Stimulated activated CD4-positive, alpha-beta T cell treated with anti-CD3 and anti-CD28 coated beads, Interleukin-1b, Interleukin-23, amount 100 ng/mL, for 24 hours (primary cell): ENCODE measurements at places on chromosomes 7 and 10.
A peak's percentile ranks its signal among the peaks of the same experiment; 100 is the strongest.

GRCh38 chr10:113681533-113682470, 2.1 kb downstream of the CASP7 start:
- no peak for DNase-seq

DNA sequence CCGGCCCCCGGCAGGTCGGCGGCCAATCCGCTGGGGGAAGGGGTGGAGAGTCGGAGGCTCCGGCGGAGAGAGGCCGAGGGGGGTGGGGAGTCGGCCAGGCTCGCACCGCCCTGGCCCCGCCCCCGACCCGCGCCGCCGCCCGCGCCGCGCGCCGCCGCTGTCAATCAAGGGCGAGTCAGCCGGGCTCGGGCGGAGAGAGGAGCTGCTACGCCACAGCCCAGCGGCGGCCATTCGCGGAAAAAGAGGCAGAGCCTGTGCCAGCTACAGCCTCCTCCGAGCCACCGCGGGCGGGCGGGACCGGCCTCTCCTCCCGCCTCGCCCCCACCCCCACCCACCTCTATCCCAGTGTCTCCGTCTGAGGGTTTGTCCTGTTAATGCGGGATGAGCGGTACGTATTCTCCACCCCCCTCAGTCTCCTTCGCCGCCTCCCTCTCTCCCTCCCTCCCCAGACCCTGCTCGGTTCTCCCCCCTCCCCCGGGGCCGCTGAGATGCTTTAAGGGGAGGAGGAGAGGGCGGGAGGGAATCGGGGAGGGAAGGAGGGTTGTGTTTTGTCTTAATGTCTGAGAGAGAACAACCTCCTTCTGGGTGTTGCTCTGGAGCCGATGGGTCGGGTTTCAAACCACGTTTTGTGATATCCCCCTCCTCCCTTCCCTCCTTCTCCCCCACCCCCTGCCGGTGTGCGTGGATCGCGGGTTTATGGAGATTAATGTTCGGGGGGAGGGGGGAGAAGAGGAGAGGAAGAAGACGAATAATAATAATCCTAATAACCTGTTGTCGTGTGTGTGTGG, at the start of gene SP4:
Gene SP4, plus strand, starts transcription at position 213 of the 788 bp plus-strand sequence. Its CDS starts 169 bp downstream, at position 382.
- DNase-seq: peak; percentile 91

DNA sequence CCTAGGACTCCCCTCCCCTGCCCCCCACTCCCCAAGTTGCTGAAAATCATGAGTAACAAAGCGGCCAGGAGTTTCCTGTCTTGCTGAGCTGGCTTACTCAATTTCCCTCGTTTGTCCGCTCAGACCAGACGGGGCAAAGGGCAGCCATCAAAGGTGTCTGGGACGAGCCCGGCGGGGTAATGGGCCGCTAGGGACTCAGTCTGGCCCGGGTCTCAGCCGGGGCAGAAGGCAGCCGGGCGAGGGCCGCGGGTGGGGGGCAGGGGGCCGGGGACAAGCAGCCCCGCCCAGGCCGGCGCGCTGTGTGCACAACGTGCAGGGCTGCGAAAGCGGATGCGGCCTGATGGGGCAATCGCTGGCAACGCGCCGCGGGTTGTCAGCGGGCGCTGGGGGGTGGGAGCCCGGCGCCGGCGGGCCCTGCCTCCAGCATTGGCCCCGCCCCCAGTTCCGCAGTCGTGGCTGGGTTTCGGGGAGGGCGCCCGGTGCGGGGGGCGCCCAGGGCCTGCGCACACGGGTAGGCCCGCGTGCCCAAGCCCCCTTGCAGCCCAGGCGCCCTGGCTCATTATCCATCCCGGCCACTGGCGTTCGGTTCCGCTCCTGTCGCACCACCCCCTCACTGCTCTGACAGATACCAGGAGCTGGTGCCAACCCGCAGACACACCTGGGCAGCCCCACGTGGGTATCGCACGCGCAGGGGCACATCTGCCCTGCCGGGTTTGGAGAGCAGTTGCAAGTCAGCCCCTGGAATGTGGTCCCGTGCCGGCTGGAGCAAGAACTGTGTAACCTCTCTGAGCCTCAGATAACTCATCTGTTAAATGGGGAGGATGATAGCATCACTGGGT, 35.1 kb downstream of the DNAJB12 start:
- DNase-seq: peak; percentile 85

DNA sequence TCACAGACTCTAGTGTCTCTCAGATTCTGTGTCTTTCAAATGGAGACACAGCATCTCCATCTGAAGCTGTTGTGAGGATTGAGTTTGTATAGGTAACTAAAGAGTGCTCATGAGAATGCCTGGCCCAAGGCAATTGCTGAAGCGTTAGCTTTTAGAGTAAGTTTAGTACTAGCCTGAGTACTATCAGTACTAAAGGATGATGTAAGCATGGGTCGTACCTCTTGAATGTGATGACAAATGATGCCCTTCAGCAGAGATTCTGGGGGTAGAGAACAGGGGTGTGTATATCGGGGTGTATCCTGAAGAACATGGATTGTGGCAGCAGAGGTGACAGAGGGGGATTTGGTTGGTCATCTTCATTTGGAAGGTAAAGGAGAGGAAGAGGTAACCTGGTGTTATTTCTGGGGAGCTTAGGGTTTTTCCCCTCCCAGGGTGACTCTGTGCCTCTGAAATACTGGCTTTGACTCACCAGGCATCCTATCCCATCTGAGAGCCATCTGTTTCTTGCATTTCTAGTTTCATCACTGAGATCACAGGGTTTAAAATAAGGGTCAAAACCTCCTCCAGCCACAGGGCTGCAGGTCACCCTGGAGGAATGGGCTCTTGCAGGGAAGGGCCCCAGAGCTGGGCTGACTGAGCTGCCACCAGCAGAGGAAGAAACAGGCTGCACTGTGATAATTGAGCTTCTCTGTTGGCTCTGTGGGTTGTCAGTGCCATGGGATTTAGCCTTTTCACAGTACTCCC, 756.0 kb downstream of the KCNMA1 start:
- no peak for DNase-seq

DNA sequence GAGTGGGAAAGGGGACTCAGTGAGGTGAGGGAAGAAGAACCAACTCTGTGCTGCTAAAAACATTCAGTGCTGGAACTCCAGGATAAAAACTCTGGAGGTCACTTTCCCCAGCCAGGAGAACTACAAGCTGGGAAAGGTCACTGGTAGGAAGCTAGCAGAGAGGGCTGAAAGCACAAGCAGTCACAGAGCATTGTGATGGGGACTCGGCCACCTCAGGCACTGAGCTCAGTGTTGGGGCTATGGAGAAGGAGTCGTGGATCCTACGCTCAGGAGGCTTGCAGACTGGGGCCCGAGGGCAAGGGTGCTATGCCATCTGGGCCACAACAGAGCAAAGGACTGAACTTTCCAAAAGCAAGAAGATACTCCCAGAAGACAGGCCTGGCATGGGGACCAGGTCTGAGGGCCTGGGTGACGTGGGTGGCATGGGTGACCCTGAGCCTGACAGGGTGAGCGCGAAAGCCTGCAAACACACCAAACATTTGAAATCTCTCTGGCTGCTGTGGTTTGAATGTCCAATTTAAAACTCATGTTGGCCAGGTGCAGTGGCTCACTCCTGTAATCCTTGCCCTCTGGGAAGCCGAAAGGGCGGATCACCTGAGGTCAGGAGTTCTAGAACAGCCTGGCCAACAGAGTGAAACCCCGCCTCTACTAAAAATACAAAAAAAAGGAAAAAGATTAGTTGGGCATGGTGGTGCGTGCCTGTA, 9.8 kb upstream of the ARHGAP19 start:
- no peak for DNase-seq

DNA sequence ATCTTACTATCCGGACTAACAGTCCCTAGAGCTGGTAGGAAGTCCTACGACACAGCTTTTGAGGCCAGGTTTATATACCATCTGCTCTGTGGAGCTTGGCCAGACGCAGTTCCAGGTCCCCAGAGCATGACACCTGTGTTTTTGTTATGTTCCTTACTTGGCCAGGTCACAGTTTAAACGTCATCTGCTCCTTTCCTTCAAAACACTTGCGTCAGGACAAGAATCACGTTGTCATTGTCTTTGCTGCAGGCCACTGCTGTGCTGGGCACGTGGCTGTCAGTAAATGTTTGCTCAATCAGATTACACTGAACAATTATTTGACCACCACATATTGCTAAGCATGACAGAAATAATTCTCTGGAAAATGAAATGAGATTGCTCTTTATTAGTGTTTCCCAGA, 23.9 kb downstream of the SLC18A2 start:
- DNase-seq: no peak

DNA sequence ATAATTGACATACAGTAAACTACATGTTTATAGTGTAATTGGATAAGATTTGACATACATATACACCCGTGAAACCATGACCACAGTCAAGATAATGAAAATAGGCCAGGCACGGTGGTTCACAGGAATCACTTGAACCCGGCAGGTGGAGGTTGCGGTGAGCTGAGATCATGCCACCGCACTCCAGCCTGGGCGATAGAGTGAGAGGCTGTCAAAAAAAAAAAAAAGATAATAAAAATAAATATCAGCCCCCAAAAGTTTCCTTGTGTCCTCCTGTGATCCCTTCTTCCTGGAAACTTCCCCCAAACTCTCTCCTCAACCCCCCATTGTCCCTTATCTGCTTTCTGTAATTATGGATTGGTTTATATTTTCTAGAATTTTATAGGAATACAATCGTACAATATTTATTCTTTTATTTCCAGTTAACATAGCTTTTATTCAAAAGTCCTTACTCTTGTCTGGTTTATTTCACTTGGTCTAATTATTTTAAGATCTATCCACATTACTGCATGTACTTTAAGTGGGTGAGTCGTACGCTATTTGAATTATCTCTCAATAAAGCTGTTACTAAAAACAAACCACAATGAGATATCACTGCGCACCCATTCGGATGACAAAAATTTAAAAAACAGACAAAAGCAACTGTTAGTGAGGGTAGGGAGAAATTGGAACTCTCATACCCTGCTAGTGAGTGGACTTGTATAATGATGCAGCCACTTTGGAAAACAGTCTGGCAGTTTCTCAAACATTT, 30.1 kb upstream of the TNPO3 start:
- no peak for DNase-seq

GRCh38 chr7:24069751-24070150, 214.2 kb upstream of the NPY start:
- DNase-seq: no peak

DNA sequence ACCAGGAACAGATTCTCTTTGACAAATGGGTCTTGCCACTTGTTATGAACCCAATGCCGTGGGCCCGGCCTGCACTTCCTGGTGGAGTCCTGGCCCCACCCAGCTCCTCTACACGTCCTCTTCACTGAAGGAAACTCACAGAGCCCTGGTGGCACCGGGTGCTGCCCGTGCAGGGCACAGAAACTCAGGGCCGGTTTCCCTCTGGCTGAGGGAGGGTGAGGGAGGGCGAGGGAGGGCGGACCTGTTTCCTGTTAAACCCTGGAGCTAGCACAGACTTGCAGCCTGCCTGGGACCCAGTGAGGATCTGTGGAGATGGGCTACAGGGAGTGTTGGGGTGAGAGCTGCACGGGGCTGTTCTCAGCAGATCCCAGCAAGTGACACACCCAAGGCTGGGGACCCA, 596.3 kb downstream of the PTPRN2 start:
- DNase-seq: no peak

DNA sequence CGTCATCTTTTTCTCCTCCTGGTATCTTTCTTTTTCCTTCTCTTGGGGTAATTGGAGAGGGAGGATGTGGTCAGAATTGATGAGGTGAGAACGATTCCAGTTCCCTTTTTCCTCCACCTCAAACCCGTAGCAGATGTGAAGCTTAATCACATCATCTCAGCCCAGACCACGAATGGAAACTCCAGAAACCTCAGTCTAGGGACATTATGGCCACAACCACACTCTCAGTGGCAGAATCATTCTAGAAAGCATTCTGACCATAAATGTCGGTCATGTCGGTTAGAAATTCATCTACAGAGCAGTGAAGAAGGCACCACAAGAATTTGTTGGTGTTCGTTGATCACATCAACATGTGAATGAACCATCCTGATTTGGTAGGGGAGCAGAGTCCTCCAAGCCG, 78.7 kb downstream of the GATA3 start:
- DNase-seq: no peak
